ENCODE measurements at places on chromosomes 2 and 18.
A peak's percentile ranks its signal among the peaks of the same experiment; 100 is the strongest.

DNA sequence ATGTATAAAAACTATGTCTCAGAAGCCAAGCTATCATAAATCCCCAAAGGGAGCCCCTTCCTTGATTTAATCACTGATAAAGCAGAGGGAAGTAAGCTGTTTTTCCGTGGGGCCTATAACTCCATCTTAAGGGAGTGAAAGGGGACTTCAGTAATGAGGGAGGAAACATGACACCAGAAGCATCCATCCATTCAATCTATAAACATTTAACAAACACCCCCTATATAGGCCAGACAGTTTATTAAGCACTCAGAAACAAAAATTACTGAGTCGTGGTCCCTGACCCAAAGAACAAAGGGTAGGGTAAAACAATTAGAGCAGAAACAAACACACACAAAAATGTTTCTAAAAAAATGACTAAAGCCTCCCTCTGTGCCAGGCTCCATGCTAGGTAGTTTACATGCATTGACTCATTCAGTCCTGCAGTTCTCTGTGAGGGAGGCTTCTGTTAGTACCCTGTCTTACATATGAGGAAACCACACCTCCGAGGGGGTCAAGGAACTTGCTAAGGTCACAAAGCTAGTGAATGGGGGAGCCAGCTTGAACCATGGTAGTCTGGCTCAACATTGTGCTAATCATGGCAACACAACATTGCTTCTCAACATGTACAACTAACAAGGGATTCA lies 472.1 kb downstream of the CDH2 start:
- no peak for DNase-seq

GRCh38 chr2:10865841-10866240 lies 45.9 kb upstream of the KCNF1 start:
- DNase-seq: no peak

- DNase-seq: no peak
Observed at GRCh38 chr2:44929159-44929734, 12.3 kb upstream of the SIX3 start.

DNA sequence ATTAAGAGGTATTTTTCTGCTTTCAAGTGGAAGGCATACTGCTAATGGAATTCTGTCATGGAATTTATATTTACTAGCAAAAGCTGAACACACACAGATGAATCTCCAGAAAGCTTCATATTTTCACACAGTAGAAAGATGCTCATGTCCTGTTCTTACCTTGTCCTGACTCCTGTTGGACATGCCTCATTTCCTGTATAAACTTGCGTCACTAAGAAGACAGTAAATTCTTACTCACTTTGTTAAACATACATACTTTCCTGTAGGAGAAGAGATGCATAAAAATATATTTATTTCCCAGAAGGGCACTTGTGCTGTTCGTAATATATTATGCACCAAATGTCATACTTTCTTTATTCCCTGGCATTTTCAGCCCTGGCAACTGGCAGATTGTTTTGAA lies 238.3 kb upstream of the RASGRP3 start:
- DNase-seq: no peak

DNA sequence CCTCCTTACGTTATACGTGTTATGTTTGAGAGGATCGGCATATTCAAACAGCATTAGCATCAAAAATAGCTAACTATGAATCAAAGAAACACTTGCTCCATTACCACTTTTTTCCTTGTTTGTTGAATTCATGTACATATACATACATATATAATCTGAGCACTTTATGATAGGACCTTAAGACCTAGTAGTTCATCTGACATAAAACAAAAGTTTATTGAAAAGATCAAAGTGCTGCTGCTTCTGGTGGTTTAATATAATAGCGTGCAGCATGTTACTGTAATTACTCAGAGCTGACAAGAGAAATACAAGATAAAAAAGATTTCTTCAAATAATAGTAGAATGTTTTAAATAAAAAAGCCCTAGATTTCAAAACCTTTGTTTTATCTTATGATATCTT lies 1850.9 kb upstream of the LRRTM1 start:
- DNase-seq: no peak

GRCh38 chr2:28276076-28276618 lies 116.5 kb upstream of the FOSL2 start:
- DNase-seq: peak; percentile 24

DNA sequence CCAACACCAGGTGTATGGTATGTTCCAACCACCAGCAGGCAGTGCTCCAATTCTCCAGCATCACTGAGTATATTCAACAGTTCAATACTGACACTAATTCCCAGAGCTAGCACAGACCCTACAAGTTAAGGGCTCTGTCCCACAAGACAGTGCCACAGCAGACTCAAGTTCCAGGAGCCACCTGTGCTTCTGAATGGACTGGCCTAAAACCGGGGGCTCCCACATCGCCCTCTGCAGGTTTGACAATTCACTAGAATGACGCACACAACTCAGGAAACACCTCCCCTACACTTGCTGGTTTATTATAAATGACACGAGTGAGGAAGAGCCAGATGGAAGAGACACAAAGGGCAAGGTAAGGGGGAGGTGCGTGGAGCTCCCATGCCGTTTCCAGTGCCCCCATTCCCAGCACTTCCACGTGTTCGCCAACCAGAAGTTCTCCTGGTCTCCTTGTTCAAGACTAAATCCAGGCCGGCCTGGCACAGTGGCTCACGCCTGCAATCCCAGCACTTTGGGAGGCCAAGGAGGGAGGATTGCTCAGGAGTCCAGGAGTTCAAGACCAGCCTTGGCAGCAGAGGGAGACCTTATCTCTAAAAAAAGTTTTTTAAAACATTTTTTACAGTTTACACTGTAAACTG lies 12.2 kb upstream of the ATP6V1B1 start:
- peak; percentile 25 for DNase-seq

DNA sequence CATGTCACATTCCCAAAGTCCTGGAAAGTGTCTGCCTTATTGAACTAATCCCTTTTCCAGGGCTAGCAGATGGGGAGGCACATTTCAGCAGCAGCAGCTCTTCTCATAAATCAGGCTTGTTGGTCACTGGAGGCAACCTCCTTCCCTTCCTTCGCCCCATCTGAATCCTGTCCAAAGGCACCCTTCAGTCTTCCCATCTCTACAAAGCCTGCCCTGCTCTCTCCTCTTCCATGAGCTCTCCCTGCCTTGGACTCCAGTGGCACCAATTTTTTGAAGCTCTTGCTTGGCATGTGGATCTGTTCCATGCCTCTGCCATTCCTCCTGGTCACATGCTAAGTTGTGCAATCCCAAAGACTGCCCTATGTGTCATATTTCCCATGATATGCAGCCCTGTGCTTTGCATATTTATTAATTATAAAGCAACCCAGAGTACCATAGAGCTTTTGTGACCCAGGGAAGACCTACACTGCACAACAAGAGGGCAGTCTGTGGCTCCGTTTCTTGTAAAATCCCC lies 70.3 kb downstream of the ANTXR1 start:
- no peak for DNase-seq

DNA sequence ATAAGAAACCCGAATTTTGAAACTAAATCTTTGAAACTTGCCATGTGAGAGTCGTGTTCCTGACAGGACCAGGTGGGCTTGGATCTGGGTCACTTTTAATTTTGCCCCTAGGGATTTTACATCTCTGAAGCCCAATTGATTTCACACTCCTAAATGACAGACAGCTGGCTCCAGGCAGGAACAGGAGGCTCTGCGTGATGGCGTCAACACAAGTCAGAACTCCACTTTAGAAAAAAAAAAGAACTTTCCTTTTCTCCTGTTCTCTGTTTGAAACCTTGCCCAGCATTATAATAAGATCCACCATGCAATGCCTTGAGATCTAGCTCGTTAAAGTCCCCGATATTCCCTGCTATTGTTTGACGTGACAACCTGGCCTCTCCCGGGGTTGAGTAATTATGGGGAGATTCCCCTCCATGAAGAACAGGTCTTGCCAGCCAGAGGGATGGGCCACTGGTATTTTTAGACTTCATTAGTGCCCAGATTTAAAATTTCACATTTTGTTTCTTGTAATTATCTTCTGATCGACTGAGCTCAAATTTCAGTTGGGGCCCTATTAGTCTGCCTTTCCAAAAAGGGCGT lies 260.3 kb downstream of the KLHL29 start:
- DNase-seq: no peak

GRCh38 chr18:47628240-47628781 lies 302.1 kb downstream of the SMAD2 start:
- DNase-seq: no peak

- no peak for DNase-seq
Observed at GRCh38 chr2:80058562-80058961, 246.0 kb downstream of the LRRTM1 start.

All from cerebellar cortex (tissue), 1 donor.